ENCODE measurements at places on chromosomes 12 and 14.

- DNase-seq: no peak
These were observed 28.5 kb upstream of the ANKRD9 start for GRCh38 chr14:102537981-102538601.

GRCh38 chr14:50038398-50039119 is 77.8 kb downstream of the VCPKMT start:
- DNase-seq: peak; percentile 27

- DNase-seq: no peak
These were observed 273.9 kb upstream of the RTL1 start for GRCh38 chr14:101177301-101177971.

GRCh38 chr12:94863321-94864035 is 140.0 kb downstream of the NDUFA12 start:
- no peak for DNase-seq

GRCh38 chr14:96109596-96110355 is 70.6 kb downstream of the C14orf132 start:
- no peak for DNase-seq

GRCh38 chr14:60951776-60952435 is 29.0 kb downstream of the TRMT5 start:
- no peak for DNase-seq
